ENCODE measurements at places on chromosomes 1 and 21.

- DNase-seq: peak; percentile 65
Measured at GRCh38 chr21:44845418-44846223, 27.8 kb upstream of the SUMO3 start.

DNA sequence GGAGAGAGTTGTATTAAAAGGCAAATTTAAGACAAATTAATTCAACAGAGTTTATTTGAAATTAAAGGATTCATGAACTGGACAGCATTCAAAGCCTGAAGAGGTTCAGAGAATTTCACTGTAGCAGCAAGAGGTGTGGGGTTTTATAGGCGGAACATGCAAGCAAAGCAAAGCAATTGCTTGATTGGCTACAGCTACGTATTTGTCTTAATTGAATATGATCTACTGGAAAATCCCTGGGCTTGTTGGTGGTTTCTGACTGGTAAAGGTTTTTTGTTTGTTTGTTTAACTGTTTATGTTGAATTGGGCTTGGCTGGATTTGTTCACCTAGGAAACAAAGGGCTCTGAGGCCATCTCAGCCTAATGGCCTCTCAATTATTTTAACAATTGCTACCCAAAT lies 61.5 kb downstream of the KCNK1 start:
- no peak for DNase-seq

DNA sequence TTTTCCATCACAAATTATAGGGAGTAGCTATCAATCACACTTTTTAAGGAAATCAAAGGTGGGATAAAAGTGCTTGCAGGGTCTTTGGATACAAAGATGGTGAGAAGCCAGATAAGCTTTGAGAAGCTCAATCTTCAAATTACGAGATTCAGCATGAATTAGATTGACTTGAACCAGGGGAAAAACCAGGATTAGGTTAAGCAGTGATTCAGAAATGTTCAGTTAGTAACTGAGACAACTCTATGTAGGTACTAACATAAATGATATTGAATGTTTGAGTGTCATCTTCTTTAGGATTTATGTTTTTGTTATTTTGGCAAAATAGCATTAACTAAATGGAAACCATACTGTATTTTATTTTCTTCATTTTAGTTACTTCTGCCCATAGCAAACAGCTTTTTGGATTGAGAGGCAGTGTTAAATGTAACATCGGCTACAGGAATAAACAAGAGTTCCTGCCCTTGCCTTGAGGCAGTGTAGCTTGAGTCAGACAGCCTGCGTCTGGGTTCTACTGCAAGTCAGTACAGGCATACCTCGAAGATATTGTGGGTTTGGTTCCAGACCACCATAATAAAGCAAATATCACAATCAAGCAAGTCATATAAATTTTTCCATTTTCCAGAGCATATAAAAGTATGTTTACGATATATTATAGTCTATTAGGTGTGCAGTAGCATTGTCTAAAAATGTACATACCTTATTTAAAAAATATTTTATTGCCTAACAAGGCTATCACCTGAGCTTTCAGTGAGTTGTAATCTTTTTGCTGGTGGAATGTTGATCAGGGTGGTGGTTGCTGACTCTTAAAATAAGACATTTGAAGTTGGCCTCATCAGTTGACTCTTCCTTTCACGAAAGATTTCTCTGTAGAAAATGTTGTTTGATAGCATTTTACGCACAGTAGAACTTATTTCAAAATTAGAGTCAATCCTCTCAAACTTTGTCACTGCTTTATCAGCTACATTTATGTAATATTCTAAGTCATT lies 36.9 kb upstream of the BACH1 start:
- no peak for DNase-seq

DNA sequence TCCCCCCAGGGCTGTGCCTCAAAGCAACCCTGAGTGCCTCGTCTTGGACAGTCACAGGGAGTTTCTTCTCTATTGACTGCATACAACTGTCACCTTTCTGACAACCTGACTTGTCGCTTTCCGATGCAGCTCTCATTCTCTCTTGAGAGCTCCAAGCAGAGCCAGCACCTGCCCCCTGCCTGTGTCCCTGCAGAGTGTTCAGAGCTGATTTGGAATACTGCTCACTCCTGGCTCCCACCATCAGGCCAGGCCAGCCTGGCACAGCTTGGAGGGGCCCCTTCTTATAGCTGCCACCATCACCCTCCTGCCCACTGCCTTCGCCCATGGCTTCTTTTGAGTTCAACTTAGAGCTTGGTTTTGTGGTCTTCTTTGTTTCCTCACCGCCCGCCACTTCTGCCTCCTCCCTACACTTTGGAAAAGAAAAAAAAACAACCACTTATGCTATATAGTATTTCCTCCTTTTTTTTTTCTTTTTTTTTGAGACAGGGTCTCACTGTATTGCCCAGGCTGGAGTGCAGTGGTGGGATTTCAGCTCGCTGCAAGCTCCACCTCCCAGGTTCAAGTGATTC lies 12.3 kb downstream of the NCF2 start:
- DNase-seq: no peak

DNA sequence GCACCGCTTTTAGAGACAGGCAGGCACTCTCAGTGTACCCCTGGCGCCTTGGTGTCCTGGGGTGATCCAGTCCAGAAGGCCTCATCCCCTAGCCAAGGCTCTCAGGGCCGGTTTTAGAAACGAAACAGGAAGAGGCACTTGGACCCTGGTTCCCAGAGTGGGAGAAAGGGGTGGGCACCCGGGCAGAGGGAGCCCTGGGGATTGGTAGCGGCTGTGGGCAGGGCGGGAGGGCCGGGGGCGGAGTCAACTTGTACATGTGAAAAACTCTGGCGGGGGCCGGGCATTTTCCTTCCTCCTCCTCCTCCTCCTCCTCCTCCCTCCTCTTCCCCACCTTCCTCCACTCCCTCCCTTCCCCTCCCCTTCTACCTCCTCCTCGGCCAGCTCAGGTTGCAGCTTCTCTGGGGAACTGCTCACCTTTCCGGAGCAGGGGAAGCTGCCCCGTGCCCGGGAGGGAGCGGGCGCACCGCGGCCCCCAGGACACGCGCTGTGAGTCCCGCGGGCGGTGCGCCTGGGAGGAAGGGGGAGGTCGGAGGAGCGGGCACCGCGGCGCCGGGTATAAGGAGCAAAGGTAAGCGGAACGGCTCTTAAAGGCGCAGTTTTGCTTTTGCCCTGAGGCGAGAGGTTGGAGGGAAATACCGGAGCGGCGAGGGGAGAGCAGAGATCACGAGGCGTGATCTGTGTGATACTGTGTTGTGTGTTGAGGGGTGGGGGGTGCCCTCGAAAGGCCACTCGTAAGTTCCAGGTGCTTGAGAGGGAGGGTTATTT lies at the start of gene CDK18:
TSS of gene CDK18 (plus strand) at position 359 of the 765 bp plus-strand sequence. CDS start 18,499 bp downstream, outside the sequence.
- no peak for DNase-seq

DNA sequence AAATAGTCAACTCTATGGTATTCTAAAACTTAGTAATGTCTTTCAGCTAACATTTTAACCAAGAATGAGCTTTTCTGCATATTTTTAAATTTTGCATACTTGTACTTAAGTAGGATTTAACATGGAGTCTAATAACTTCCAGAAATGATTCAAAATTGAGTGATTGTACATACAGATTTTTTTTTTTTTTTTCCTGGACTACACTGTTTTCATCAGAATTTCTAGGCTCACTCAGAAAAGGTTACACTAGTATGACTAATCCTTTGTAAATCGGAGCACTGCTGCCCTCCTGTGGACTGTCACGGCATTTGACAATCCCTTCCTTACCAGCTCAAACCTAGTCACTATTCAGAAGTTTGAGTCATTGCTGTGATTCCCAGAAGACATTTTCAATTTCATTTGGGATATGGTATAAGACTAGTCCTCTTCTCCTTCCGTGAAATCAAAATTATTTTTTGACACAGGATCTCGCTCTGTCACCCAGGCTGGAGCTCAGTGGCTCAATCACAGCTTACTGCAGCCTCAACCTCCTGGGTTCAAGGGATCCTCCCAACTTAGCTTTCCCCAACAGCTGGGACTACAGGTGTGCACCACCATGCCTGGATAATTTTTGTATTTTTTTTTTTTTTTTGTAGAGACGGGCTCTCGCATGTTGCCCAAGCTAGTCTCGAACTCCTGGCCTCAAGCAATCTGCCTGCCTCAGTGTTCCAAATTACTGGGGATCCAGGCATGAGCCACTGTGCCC lies 45.5 kb downstream of the CD46 start:
- peak; percentile 88 for DNase-seq

- no peak for DNase-seq
Measured at GRCh38 chr1:6907201-6907600, 121.9 kb downstream of the CAMTA1 start.
